ENCODE measurements at places on chromosomes 3 and 15.

GRCh38 chr3:112873632-112874031 lies 27.0 kb upstream of the CD200R1L start:
- DNase-seq: no peak

- DNase-seq: peak; percentile 75
These were observed 36.8 kb upstream of the CNTN3 start for GRCh38 chr3:74651292-74651691.

DNA sequence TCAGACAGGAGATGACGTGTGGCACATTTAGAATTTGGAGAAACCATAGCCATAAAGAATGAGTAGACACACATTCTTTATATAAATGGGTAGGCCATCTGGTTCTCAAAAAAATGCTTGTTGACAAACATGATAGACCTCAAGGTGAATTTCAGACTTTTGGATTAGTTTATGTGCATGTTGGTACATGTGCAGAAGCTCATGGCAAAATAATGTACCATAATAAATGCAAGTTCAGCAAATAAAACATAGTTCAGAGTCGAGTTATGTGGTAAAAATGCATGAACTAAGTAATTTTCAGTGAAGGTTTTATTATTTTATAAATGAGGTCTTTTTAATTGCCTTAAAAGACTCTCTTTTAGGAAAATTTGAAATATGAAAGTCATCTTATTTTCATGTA lies 24.6 kb downstream of the EEFSEC start:
- no peak for DNase-seq

GRCh38 chr3:24137958-24138875 lies 193.1 kb downstream of the NR1D2 start:
- DNase-seq: no peak

- peak; percentile 3 for DNase-seq
These were observed 772 bp downstream of the FAM81A start for GRCh38 chr15:59438625-59439290.

DNA sequence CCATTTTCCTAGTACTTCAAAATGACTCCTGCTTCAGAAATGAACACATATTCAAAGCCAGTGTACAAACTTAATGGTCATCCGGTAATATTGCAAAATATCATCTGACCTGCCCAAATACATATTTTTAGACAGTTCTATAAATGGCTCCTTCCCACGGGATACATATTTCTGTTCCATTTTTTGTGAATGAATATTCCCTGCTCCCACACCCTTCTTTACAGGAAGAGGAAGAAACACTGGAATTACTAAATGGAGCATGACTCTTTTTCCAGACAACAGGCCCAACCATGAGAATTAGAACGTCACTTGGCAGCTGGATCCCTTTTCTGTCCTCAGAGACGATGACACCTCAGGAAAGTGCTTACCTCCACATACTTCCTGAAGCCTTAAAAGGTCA lies 38.0 kb upstream of the CBLB start:
- DNase-seq: no peak

GRCh38 chr15:67521783-67522568 lies 1.0 kb downstream of the C15orf61 start:
- DNase-seq: peak; percentile 25

- DNase-seq: no peak
These were observed 22.2 kb downstream of the STRIT1 start for GRCh38 chr3:155271343-155271613.

GRCh38 chr3:101379658-101380376 lies 59.4 kb upstream of the IMPG2 start:
- DNase-seq: no peak

DNA sequence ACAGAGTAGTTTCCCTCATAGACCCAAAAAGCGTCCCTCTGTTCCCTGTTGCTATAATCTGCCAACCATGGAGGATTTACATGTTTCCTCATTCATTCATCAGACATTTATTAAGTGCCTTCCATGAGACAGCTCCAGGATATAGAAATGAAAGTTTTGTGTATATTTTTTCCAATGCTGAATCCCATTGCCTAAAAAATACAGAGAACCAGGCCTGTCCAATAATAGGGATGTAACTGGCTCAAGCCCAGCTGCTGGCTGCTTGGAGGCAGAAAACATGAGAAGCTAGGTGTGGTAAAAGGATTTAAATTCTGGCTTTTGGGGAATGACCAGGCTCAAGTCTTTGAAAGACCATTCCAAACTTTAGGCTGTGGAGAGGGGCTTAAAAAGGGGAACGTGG lies 41.5 kb downstream of the RARB start:
- DNase-seq: peak; percentile 12

GRCh38 chr3:7207125-7207524 lies 346.2 kb downstream of the GRM7 start:
- no peak for DNase-seq

GRCh38 chr3:138950006-138950644 lies 3.1 kb downstream of the FOXL2NB start:
- peak; percentile 72 for DNase-seq

GRCh38 chr3:170098753-170099152 lies 61.0 kb downstream of the GPR160 start:
- no peak for DNase-seq

GRCh38 chr15:63256433-63257274 lies 20.8 kb upstream of the APH1B start:
- peak; percentile 90 for DNase-seq

- DNase-seq: no peak
These were observed 7.6 kb downstream of the CTSH start for GRCh38 chr15:78937132-78937739.

DNA sequence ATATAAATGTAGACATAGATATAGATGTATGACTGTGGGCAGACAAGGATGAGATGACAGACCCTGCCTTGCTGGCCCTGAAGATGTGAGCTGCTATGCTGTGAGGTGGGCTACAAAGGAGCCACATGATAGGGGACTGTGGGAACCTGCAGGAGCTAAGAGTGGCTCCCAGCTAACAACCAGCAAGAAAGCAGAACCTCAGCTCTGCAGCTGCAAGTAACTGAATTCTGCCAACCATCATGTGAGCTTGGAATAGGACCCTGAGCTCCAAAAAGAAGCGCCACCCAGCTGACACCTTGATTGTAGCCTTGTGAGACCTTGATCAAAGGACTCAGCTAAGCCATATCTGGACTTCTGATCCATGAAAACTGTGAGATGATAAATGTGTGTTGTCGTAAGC lies 123.3 kb upstream of the GRM7 start:
- no peak for DNase-seq

DNA sequence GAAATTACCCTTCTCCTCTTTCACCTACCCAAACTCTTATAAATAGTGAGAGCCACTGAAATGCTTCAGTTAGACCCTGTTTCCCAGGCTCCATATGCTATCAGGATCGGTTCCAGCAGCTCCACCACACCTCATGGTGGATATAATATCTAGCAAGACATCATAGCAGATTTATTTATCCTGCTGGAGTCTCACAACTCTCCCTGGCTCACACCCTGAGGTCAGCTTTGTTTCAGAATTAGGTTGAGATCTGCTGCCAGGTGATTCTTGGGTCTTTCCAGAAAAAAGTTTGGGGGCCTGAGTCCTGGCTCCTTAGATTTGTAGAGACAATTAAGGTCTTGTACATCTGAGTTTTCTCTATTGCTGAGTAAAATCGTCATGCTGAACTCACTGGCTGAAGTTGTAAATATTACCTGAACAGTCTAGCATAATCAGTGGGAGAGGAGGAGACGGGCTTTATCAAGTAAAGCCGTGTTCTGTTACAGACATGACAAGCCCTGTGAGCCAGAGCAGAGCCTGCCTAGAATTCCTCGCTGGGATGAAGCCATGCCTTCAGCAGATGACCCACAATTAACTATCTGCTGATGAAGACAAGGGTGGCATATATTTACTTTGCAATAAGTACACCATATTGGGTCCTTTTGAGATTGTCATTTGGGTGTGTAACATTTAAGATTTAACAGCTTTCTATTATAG lies 131.6 kb downstream of the STAC start:
- no peak for DNase-seq

DNA sequence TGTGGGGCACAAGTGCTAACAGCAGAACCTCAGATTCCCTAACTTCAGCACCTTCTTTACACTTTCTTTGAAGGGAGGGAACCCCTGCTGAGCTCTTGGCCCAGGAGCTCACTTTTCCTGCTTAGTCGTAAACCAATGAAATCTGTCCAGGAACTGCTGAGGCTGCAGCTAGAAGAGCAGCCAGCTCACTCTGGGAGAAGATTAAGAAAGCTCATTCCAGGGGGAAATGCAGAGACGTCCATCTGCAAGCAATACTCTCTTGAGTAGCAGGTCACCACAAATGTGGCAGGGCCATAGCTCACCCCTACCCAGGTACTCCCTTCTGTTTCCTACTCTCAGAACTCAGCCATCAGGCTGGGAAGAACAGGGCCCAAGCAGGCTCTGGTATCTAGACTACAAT lies 103.3 kb downstream of the WDR76 start:
- DNase-seq: peak; percentile 76

- no peak for DNase-seq
These were observed 256.9 kb downstream of the SQOR start for GRCh38 chr15:45891766-45892165.

- DNase-seq: no peak
These were observed 4.2 kb upstream of the LRIG1 start for GRCh38 chr3:66504850-66505641.

DNA sequence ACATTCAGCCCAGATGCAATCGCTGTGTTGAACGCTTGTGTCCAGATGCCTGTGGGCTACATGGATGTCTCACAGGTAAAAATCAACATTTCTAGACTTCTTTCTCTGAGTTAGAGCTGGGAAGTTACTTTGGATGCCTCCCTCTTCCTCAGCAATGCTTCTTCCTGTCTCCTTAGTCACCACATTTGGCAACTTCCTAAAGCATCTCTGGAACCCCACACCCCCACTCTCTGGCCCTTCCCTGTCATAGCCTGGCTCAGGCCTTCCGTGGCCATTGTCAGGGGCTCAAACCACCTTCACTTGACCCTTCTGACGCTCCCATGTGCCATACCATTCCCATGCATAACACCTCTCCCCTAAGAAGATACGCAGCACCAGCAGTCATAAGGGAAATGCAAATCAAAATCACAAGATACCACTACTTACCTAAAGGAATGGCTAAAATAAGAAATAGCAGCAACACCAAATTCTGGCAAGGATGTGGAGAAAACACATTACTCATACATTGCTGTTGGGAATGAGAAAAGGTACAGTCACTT lies 21.6 kb upstream of the RGMA start:
- no peak for DNase-seq

GRCh38 chr3:45964139-45964538 lies 20.9 kb downstream of the CXCR6 start:
- no peak for DNase-seq

DNA sequence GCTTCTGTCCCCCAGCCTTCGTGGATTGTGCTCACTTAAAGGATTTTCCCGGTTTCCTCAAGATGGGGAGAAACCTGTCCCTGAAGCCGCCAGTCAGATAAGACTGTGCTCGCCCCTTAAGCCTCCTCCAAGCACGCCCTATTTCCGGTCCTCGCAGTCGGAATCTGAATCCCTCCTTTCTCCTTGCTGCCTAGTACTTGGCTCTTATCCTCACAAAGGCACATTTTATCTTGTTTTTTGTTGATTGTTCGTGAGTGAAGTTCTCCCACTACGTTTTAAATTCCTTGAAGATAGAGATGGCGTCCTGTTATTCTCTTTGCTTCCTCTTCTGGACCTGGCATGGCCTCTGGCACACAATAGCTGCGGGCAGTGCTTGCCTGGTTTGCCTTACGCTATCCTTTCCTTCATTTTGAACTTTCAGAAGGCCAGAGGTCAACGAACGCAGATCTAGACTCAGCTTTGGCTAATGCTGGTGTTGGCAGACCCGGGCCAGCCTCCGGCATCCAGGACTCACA lies 1.7 kb downstream of the CLDN11 start:
- DNase-seq: peak; percentile 43

DNA sequence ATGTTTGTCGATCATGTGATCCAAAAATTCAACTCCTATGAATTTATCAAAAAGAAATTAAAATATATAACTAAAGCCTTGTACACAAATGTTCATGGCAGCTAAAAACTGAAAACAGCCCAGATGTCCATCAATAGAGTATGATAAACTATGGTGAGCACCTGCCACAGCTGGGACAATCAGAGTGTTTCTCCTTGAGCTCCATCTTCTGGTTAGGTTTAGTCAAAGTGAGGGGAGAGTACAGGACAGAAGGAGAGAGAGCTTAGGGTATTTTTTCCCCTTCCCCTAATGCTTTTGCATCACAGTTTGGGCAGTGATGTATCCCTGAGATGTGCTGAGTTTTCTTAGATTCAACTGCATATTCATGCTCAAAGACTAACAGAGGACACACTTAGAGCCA lies 65.5 kb downstream of the FSIP1 start:
- no peak for DNase-seq

GRCh38 chr15:101618851-101619614 lies 33.1 kb downstream of the TM2D3 start:
- DNase-seq: no peak

GRCh38 chr15:29105151-29105854 lies 164.3 kb downstream of the NSMCE3 start:
- DNase-seq: no peak

DNA sequence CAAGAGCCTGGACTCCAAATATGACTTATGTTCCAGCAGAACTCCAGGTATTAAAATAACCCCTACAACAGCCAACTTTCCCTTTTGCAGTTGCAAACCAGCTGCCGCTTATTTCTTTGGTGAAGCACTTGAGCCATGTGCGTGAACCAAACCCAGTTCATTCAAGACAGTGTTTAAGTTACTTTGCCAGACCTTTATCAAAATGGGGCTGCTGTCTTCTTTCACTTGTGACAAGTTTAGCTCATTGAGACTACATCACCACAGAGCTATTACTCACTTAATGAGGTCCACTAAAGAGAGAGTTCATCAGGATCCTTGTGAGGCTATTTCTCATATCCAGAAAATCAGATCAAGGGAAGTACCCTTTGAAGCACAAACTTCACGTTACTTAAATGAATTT lies 2.4 kb upstream of the XRN1 start:
- no peak for DNase-seq

DNA sequence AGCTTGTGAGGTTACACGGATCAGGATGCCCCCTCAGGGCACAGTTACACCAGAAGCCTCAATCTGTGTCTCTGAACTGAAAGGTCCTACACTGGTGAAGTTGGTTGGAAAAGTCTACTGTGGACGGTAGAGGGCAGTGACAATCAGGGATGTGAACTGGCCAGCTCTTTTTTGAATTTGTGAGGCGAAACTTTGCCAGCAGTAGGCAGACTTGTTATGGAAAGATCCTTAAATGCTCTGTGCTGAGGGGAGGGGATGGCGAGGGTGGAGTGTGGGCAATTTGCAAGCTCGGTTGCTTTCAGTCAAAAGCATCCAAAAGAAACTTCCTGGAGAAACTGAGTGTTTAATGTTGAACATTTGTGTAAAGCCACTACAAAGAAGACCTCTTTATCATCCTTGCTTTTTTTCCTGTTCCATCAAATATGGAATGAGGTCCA lies 127.4 kb upstream of the ABHD17C start:
- peak; percentile 94 for DNase-seq

- DNase-seq: no peak
These were observed 18.1 kb downstream of the PLA2G4B start for GRCh38 chr15:41856716-41857115.

GRCh38 chr15:57251941-57252340 lies 124.4 kb upstream of the CGNL1 start:
- peak; percentile 28 for DNase-seq

- no peak for DNase-seq
These were observed 20.2 kb upstream of the MITF start for GRCh38 chr3:69718866-69719586.

- no peak for DNase-seq
These were observed 189.3 kb downstream of the NECTIN3 start for GRCh38 chr3:111260878-111261277.

GRCh38 chr3:25423780-25424588 lies 4.1 kb upstream of the RARB start:
- DNase-seq: peak; percentile 81

GRCh38 chr3:33355611-33356010 lies 78.4 kb downstream of the FBXL2 start:
- DNase-seq: peak; percentile 75

Data from astrocyte of the hippocampus (primary cell).